ENCODE measurements at places on chromosomes 13 and 19.

DNA sequence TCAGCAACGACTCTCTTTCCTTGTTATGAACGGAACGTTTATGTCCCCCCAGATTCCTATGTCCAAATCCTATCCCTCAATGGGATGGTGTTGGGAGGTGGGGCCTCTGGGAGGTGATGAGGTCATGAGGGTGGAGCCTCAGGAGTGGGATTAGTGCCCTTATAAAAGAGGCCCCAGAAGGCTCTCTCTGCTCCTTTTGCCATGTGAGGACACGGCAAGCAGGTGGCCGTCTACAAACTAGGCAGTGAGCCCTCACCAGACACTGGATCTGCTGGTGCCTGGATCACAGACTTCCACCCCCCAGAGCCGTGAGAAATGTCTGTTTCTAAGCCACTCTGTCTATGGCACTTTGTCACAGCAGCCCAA, 53.2 kb downstream of the EPS15L1 start:
- no peak for DNase-seq

DNA sequence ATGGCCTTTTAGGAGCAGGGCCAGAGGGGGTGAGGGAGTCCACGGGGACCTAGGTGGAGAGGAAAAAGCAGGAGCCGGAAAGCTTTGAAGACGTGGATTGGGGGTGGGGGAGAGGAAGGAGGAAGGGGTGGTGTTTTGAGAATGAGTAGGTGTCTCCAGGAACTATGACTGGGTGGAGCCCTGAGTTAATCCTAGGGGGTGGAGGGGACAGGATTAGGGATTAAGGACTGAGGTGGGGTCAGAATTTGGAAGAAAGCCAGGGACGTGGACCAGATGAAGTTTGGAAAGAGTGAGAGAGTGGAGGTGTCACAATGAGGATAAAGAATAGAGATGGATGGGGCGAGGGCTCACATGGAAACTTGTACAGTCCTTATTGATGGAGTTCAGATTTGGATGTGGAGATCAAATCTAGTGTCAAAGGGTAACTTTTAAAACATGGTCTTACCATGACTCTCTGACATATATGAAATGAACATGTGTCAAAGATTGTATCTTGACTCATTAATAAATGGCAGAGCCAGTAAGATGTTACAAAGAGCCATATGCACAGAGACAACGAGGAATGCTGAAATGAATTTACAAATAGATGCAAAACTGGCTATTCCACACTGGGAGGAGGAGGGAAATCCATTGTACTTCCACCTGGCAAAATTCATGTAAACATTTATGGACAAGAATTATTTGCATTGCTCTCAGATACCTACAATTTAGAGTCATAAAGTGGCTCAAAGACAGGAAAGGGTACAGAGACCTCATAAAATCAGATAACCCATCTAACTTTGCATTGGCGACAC, 1.7 kb upstream of the KLK13 start:
- DNase-seq: no peak

- DNase-seq: no peak
Observed at GRCh38 chr13:21310220-21310619, 133.8 kb downstream of the MRPL57 start.

GRCh38 chr13:59103004-59103768, 1060.5 kb downstream of the DIAPH3 start:
- no peak for DNase-seq

DNA sequence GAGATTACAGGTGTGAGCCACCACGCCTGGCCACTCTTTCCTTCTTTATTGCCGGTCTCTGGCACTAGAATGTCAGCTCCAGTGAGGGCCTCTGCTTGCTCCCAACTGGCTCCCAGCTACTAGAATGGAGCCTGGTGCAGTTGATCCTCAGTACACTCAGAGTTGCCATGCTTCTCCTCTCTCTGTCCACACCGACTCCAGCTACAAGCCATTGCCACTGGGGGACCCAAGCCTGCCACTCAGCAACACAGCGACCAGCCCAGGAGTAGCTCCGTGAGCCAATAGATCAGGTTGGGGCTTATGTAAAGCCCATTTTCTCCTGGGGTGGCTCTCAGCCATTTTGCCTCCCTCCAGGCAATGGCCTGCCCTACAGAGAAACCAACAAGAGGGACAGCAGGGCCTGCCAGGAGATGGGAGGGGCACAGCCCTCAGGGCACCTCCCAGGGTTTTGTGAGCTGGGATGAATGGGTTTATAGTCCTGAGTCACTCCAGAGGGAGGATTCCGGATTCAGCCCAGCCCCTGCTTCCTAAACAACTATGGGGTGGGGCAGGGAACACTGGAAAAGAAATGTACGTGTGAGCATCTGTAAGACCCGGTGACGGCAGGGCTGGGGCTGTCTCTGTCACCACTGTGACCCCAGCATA, 36.5 kb downstream of the OPA3 start:
- no peak for DNase-seq

- no peak for DNase-seq
Observed at GRCh38 chr19:5314012-5314906, 26.4 kb downstream of the PTPRS start.

GRCh38 chr19:18183529-18183928, 9.5 kb upstream of the MPV17L2 start:
- no peak for DNase-seq

DNA sequence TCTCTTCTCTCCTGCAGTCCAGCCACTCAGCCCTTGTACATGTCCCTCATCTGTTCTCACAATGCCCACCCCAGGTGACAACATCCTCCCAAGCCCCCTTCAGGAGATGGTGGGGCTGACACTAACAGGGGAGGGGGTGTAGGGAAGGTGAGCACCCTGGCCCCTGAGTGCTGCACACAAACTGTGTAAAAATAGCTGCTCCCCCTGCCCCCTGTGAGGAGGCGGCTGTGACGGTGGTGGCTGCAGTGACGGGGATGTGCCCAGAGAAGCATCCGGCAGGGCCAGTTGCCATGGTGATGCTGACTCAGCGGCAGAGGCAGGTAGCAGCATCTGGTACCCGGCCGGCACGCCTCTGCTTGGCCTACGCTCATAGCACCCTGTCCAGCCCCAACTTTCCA, 13.0 kb upstream of the JUND start:
- no peak for DNase-seq

DNA sequence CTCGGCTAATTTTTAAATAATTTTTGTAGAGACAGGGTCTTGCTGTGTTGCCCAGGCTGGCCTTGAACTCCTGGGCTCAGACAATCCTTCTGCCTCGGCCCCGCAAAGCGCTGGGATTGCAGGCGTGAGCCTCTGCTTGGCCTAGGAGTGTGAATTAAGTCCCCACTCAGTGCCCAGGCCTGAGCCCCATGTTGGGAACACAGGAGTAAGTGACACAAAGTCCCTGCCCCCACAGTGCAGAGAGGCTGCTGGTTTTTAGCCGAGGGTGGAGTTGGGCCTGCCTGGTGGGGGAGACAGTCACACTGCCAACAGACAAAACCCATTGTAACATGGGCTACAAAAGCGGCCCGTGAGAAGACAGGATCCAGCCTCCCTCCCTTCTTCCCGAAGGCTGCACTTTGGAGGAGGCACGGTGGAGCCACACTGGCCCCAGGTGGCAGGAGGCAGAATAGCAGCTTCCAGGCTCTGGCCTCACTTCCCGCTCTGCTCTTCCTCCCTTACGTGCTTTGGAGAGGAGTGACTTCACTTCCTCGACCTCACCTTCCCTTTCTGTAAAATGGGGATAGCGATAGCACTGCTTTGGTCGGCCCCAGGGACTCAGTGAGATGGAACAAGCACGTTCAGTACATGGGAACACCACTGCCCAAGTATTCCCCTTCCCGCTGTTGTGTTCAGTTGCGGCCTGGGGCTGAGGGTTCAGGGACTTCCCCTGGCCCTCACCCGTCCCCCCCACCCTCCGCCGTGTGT, 15.2 kb upstream of the EHD2 start:
- DNase-seq: no peak

DNA sequence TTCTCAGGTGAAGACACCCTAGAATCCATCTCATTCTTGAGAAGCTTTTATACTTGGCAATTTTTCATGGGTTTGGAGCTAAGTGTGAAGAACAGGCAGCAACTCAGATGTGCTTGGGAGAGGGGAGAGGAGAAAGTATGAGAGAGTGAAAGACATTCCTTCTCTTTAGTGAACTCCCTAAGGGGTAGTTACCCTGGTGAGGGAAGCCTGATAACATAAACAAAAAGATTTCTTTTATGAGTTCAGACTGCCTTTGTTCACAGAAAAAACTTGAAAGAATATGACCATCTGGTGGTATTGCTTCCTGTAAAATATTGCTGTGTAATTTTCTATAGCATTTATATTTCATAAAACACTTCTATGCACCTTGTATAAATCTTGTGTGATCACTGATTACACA, at the start of gene STOML3:
TSS of gene STOML3 (minus strand) at position 139 of the 400 bp plus-strand sequence. CDS start at position 29, 110 bp downstream.
- DNase-seq: no peak

DNA sequence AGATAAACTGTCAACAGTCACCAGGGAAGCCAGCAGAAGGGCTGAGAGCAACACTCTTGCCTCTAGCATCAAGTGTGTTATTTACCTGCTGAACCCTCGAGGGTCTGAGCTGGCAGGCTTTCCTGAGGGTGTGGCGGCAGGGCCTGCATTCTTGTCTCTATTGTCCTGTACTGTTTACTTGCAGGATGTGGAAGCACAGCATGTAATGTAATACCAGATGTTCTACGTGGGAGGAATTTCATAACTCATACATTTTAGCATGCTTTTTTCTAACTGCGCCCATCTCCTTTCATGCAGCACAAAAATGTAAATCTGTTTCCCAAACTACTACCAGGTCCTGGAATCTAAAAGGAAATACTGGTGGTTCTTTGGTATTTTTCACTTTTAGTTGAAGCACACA, 153.1 kb downstream of the RGCC start:
- DNase-seq: no peak

- DNase-seq: no peak
Observed at GRCh38 chr13:77537289-77537919, 1.9 kb downstream of the SCEL start.

- no peak for DNase-seq
Observed at GRCh38 chr13:110129539-110130186, 177.3 kb downstream of the COL4A1 start.

- DNase-seq: no peak
Observed at GRCh38 chr13:50438351-50438750, 405.1 kb downstream of the DLEU7 start.

DNA sequence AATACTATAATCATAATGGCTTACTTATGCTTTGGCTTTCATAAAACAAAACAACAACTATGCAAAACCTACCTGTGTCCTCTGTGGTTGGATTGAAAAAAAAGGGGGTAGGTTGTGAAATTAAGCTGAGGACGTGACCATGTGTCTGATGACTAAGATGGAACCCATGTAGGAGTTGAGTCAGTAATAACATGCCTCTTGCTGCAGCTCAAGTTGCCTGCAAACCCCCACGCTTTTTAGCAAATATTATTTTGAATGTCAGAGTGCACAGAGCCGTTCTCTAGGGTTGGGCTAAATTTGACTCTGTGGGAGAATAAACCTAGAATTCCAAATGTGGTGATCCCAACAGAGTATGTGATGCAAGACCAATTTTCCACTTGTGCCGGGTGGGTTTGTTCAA, 209.3 kb downstream of the KCNRG start:
- no peak for DNase-seq

DNA sequence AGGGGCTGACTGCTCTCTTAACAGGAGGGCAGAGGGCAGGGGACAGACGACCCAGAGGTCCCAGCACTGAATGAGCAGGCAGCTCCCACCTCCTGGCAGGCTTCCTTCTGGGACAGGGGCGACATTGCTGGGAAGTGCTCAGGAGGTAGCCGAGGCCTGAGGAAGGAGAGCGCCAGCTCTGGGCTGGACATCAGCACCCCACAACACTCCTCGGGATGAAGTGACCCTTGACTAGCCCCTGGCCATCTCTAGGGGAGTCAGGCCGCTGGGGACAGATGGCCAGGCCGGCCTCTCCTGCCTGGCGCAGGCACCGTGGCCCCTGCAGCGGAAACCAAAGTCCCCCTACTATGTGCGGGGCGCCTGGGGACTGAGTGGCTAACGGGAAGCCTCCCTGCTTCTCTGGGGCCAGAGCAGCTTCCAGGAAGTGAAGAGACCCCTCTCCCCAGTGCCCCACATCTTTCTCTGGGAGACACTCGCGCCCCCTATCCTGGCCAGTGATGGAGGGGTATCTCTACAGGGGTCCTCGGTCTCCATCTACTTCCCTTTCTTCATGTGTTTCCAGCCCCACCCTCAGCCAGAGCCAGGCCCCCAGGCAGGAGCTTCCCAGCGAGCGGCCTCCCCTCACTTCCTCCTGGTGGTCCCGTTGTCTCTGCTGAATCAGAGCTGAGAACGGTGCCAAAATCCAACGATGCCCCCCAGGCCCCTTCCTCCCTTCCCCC, 10.1 kb downstream of the PRR36 start:
- no peak for DNase-seq

- no peak for DNase-seq
Observed at GRCh38 chr13:42894765-42895243, 97.2 kb downstream of the EPSTI1 start.

DNA sequence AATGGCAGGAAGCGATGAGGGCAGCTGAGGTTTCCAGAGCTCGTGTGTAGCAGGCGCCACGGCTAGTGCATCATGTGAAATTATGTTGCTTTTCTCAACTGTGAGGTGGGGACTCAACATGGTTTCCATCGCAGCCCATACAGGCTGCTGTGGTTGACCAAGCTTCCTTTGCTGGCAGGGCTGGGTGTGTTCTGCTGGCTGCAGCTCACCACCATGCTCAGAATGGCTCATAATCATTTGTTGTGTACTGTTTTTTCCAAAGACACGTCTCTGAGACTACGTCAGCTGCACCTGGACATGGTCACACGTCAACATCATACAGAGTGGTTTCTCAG, 16.1 kb upstream of the RASA3 start:
- DNase-seq: no peak

- DNase-seq: no peak
Observed at GRCh38 chr19:31408460-31409124, 59.4 kb upstream of the TSHZ3 start.

DNA sequence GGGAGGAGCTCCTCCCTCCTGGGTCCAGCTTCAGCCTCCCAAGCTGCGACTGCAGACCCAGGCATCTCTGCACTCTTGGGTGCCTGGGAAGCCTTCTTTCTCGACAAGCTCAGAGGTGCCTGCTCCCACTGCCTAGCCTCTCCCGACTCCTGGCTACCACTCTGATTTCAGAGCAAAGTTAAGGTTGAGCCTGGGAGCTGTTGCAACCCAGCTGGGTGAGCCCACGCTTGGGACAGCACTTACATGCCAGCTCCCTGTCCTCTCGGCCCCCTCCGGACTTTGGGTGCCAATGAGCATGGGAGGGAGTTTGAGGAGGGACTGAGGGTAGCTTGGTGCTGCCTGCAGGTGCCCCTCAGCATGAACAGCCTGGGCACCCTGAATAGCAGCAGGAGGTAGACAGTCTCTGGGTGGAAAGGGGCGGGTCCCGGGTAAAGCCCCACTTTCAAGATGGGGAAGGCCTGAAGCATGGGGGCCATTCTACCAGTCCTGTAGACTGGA, 1383.4 kb upstream of the PCDH20 start:
- DNase-seq: no peak

GRCh38 chr19:11208561-11209471, 11.5 kb upstream of the KANK2 start:
- DNase-seq: no peak

GRCh38 chr13:19117913-19118739, 63.5 kb downstream of the TUBA3C start:
- no peak for DNase-seq
